ENCODE measurements at places on chromosomes 16 and 17. TPM values are rescaled to one million over a fixed set of nuclear protein-coding genes. Genes with fewer than 3 reads are reported as not detected.

DNA sequence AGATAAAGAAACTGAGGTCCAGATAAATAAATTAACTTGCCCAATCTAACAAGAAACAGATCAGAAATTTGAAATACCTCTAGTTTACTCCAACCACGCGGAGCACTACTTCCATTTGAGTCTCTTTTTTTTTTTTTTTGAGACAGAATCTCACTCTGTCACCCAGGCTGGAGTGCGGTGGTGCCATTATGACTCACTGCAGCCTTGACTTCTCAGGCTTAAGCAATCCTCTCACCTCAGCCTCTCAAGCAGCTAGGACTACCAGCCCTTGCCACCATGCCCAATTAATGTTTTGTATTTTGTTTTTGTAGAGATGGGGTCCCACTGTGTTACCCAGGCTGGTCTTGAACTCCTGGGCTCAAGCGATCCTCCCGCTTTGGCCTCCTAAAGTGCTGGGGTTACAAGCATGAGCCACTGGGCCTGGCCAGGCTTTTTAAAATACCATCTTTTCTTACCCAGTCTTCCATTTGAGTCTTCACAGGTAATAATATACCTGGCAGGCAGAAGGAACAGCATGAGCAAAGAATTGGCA is 3.3 kb upstream of the NACA2 start:
- DNase-seq = no peak

GRCh38 chr16:29808219-29808900 is 2.0 kb downstream of the MAZ start:
- peak; percentile 67 for DNase-seq

GRCh38 chr17:21034340-21035235 is 8.2 kb downstream of the USP22 start:
- DNase-seq = no peak

DNA sequence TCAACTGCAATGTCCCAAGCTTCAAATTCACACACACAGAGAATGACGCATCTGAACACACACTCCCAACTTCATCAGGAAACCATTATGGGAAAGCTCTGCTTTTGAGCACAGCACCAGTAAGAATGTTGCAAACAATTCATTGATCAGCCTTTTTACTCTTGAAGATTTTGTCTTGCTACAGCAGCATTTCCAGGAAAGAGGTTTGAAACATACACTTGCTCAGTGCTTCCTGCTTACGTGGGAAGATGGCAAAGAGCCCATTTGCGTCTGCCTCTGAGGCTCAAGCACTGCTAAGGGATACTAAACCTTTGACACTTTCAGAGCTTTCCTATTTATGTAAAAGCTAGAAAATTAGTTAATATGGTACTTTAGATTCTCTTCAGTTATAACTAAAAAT is 77.2 kb upstream of the MON1B start:
- no peak for DNase-seq

DNA sequence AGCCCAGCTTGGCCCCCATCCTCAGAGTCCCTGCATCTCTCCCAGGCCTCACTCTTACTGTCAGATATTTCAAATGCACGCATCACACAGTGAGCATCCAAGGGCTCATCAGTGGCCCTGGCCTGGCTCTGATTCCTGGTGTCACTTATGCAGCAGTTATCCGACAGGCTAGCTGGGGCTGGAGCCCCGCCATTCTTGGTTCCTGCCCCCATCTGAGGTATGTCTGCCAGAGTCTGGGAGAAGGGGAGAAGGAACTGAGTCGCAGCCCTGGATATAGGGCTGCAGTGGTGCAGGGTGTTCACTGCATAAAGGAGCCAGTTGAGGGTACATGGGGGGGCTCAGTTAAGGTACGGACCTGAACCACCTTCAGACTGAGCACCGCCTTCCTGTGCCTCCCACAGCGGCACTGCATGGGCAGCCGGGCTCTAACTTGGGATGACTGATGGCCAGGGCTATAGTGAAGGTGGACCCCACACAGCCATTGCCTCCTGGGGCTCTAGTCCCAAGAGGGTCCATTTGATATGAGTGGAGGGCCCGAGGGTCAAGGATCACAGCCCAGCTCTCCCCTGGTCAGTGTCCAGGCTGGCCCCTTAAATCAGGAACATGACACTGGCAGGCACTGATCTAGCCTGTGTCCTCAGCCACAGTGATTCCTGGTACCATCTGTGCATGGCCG is 1.8 kb upstream of the RASD1 start:
- peak; percentile 36 for DNase-seq

- no peak for DNase-seq
Observed at GRCh38 chr16:69935278-69935711, 15.8 kb upstream of the CLEC18A start.

DNA sequence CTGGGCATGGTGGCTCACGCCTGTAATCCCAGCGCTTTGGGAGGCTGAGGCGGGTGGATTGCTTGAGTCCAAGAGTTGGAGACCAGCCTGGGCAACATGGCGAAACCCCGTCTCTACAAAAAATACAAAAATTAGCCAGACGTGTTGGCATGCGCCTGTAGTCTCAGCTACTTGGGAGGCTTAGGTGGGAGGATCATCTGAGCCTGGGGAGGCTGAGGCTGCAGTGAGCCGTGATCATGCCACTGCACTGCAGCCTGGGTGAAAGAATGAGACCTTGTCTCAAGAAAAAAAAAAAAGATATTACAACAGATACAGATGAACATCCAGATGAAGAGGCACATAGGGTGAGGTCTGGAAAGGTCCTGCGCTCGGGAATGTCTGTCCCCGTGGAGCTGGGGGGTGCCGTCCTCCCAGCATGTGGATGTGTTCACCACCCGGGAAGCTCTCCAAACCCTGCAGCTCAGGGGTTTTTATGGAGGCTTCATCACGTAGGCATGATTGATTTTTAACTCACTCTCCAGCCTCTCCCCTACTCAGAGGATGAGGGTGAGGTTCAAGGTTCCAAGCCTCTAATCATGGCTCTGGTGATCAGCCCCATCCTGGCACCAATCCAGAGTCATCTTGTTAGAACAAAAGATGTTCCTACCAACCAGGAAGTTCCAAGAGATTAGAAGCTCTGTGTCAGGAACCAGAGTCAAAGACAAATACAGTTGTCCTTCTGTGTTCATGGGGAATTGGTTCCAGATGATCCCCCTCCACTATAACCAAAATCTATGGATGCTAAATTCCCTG is 85.0 kb upstream of the DNAJA2 start:
- peak; percentile 15 for DNase-seq

- DNase-seq = no peak
Observed at GRCh38 chr16:79871906-79872305, 271.4 kb upstream of the MAF start.

GRCh38 chr17:21275579-21276263 is 8.8 kb upstream of the MAP2K3 start:
- DNase-seq = peak; percentile 98

- DNase-seq = no peak
Observed at GRCh38 chr17:42843358-42843934, 934 bp upstream of the AOC2 start.

- peak; percentile 66 for DNase-seq
Observed at GRCh38 chr17:43927060-43927864, 15.0 kb downstream of the PPY start.

- peak; percentile 84 for DNase-seq
Observed at GRCh38 chr16:4272114-4272956, 488 bp downstream of the TFAP4 start.

DNA sequence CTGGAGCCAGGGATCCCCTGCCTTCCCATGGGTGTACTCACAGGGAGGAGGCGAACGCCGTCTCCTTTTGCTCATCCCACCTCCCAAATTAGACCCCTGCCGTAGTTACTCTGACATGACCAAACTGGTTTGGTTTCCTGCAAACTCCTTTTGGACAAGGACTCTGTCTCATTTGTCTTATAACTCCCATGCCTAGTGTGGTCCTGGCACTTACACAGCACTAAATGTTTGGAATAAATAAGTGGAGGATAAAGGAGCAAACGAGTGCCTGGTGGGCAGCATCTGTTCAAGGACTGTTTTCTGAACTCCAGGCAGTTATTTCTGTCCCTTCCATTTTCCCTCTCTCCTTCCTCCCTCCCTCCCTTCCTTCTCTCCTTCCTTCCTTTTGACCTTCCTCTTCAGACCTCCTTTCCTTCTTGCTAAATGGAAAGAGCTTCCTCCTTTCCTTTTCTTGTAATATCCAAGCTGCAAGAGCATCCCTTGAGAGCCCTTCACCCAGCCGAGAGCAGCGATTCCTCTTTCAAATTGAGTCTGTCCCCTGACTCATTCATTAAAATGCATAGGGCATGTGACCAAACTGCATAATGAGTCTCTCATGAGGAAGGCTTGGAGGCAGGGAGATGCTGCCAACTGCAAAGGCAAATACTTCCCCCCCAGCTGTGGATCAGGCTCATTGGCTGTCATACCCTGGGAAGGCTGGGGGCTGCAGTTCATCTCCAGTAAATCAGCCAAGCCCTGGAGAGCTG is 36.8 kb downstream of the CHD9 start:
- no peak for DNase-seq

GRCh38 chr17:2040219-2040827 is 1.5 kb upstream of the OVCA2 start:
- no peak for DNase-seq

Gene KRT36
- not detected for total RNA-seq

Gene NPIPA5
- 12.0 TPM for total RNA-seq

Gene PIK3R6
- 2.7 TPM for total RNA-seq

Gene ARSG
- total RNA-seq = 4.8 TPM

Gene DNASE1L2
- total RNA-seq = 0.78 TPM

Gene CACNB1
- total RNA-seq = 27.5 TPM

Gene SULT1A4
- 20.0 TPM for total RNA-seq

Gene CD300H
- total RNA-seq = not detected

Gene YBX2
- not detected for total RNA-seq

Gene PKMYT1
- 3.8 TPM for total RNA-seq

Gene KRTAP2-2
- total RNA-seq = not detected

Gene CACNG3
- total RNA-seq = not detected

Gene SPATA32
- not detected for total RNA-seq

Gene KRT39
- 0.35 TPM for total RNA-seq

Gene PPP1R9B
- 103 TPM for total RNA-seq

Gene FBXO39
- total RNA-seq = 0.49 TPM
